ENCODE measurements at places on chromosomes 1 and 21.
A peak's percentile ranks its signal among the peaks of the same experiment; 100 is the strongest.

- peak; percentile 28 for DNase-seq
These were observed 80.0 kb downstream of the NDUFS5 start for GRCh38 chr1:39105841-39106765.

GRCh38 chr1:93446837-93447451 lies 974 bp upstream of the FNBP1L start:
- DNase-seq = no peak

DNA sequence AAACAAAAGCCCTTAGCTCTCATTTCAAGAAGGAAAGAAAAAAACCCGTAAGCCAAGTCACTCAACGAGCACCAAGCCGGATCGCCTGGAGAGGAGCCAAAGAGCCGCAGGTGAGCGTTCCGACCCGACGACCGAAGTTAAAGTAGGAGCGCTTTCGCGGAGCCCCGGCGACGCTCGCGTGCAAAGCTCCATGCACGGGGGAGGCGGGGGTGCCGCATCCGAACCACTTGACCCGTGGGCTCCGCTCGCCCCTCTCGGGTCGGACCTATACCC lies 382 bp downstream of the GPBP1L1 start:
- DNase-seq = peak; percentile 59

- DNase-seq = peak; percentile 0
These were observed 244.5 kb downstream of the NEGR1 start for GRCh38 chr1:72037745-72038343.

- no peak for DNase-seq
These were observed 38.2 kb downstream of the CACNA1S start for GRCh38 chr1:201074018-201074417.

DNA sequence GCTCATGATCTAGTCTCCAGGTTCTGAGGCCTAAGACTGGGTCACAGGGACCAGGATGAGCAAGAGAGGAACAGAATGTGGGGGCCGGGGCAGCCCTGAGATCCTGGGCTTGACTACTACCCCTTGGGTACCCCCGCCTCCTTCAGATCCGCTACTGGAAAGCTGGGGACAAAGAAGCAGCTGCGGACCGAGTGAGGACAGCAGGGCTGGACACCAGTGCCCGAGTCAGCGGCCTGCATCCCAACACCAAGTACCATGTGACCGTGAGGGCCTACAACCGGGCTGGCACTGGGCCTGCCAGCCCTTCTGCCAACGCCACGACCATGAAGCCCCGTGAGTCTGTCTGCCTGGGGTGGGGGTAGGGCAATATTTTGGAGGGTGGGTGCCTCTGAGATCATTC lies 12.5 kb downstream of the TMEM81 start:
- DNase-seq = no peak

GRCh38 chr21:45611939-45612664 lies 31.4 kb upstream of the PCBP3 start:
- DNase-seq = no peak

DNA sequence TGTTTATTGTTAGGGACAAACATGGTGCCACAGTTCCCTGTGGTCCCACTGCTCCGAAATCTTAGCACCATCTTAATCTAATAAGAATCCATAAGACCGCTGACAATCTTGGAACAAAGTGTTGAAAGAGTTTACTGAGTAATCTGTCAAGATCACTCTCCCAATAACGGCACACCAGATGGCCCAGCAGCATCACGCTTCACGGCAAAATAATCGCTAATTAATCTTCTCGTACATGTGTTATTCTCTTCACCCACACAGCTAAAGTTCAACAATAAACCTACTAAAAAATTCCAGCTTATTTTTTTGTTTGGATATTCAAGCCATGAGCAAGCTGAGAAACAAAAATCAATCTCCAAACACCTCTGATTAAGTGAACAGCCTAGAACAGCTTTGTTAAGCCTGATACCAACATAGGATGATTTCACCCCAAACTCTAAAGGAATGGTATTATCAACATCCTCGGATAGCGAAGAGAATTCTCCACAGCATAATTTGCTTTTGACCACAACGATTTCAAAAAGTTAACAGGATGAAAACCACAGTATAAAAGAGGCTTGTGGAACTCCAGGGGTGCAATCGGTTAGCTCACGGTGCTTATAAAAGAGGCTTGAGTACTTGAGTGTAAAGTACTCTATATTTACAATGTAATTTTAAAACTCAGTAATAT lies 329.9 kb upstream of the GREM2 start:
- no peak for DNase-seq

- no peak for DNase-seq
These were observed 634 bp downstream of the ACTRT2 start for GRCh38 chr1:3021801-3022401.

DNA sequence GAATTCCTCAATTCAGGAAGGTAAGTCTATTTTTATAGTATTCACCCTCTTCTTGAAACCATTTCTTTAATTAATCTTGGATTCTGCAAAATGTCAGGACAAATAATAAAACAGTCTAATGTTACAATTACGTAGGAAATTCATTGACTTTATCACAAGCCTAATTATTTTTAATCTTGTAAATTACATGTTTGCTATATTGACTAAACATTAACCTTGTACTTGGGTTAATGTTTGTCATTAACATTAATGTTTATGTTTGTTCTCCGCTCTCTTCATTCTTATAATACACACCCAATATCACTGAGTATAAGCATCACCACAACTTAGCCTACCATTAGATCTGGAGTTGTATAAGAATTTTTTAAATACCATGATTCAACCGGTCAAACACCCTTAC lies 2.8 kb downstream of the GCLM start:
- DNase-seq = no peak

Measured in T-helper 1 cell (primary cell).